GM13976 (cell line): ENCODE measurements at places on chromosomes 12 and 14.
A peak's percentile ranks its signal among the peaks of the same experiment; 100 is the strongest.

GRCh38 chr14:31127690-31128089, 79.9 kb downstream of the HECTD1 start:
- peak; percentile 48 for DNase-seq

DNA sequence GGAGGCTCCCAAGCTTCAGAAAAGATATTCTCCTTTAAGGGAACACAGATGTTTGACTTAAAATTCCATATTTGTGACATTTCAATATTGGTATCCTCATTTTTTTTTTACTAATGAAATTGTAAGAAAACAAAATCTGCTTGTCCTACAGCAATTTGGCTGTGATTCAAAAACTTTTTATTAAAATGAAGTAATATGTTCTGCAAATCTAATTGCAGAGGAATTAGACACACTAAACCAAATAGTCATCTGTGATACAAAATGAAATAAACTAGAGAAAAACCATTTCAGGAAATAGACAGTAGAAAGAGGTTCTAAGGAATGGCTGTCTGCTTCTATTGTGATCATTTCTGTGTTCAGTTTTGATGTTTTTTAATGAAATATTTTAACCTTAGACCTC, 50.1 kb upstream of the HIF1A start:
- DNase-seq: no peak

DNA sequence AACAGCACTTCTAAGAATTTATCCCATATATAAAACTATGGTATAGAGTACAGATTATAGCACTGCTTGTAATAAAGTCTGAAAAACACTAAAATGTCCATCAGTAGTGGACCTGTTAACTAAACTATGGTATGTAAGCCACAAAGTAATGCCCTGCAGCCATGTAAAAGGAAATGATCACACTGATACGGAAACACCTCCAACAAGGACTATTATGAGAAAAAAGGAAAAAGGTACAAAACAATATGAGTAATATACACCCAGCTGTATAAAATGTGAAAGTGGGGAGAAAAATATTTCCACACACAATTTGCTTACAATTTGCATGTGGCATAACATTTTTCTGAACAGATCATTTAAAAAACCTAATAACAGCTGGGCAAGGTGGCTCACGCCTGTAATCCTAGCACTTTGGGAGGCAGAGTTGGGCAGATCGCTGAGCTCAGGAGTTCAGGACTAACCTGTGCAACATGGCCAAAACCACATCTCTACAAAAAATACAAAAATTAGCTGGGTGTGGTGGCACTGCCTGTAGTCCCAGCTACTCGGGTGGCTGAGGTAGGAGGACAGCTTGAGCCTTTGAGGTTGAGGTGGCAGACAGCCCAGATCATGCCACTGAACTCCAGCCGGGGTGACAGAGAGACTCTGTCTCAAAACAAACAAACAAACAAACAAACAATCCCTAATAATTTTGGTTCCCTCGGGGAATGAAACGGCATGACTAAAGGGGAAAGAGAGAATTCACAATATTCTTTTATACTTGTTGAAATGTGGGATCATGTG, 250.5 kb downstream of the MED13L start:
- no peak for DNase-seq

DNA sequence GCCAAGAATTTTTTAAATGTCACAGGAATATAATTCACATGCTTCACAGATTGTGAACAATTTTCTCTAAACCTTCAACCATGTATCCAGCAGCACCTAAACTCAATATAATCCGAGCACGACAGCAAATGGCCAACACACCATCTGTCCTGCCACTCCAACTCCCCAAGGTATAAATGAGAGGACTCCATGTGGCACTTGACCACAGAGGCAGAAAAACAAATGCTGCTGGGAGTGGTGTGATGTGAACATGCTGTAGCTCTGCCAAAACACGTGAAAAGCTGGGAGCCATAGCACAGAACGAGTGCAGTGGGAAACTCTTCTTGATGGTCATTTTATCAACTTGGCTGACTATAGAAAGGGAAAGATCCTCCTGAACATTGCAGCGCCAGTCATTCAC, 70.9 kb downstream of the LLPH start:
- no peak for DNase-seq

- no peak for DNase-seq
These were observed 183.8 kb downstream of the STXBP6 start for GRCh38 chr14:24866067-24866639.
